ENCODE measurements at places on chromosomes 3 and 15.

DNA sequence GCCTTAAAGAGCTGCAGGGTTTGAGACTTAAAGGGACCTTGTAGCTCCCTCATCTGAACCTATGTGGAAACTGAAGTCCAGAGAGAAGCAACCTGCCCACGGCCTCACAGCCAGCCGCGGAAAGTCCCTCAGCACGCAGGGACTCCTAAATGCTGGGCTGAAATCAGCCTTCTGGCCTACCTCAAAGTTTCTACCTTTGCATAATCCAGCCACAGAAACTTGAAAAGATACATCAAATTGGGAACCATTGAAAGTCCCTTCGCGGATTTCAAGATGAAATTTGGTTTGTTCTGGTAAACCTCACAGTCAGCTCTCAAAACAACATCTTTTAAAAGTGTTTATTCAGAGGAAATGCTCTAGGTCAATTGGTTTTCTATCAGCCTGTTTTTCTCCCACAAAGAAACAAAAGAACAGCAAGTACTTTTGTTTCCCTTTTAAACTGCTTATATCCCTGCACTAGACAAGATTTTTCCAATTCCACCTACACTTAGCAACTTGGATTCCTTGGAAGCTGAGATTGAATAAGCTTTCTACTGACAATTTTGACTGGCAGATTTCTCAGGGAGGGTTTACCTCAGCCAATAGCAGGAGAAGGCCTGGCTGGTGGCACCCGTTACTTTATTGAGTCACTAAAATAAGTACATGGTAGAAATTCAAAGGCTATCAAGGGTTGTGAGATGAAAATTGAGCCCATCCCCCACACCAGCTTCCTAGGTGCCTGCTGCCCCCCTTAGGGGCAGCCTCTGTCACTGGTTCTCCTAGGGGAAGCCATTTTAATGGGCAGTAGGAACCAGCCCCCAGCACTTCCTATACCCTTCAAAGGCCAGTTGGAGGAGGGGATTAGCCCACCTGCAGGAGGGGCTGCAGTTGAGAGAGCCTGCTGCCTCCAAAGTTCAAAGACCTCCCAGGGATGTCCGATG lies 171.2 kb downstream of the ADAMTS17 start:
- no peak for DNase-seq

DNA sequence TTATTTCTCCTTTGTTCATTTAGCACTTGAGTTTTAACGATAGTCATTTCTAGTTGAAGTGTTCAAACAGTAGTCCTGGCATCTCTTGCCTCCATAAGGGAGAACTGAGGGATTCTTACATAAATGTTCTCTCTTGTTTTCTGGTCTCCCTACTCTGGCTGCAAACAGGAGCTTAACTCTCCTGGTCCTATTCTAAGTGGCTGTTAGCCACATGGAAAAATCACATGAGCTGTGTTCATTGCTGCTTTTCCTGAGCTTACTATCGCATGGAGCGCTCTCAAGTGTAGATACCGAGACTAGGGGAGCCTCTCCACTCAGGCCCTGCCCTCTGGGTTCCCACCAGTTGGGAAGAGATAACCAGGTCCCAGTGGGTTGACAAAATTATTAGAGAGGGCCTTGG lies 403.1 kb upstream of the TPM1 start:
- no peak for DNase-seq

GRCh38 chr3:89046661-89047060 lies 60.8 kb upstream of the EPHA3 start:
- no peak for DNase-seq

DNA sequence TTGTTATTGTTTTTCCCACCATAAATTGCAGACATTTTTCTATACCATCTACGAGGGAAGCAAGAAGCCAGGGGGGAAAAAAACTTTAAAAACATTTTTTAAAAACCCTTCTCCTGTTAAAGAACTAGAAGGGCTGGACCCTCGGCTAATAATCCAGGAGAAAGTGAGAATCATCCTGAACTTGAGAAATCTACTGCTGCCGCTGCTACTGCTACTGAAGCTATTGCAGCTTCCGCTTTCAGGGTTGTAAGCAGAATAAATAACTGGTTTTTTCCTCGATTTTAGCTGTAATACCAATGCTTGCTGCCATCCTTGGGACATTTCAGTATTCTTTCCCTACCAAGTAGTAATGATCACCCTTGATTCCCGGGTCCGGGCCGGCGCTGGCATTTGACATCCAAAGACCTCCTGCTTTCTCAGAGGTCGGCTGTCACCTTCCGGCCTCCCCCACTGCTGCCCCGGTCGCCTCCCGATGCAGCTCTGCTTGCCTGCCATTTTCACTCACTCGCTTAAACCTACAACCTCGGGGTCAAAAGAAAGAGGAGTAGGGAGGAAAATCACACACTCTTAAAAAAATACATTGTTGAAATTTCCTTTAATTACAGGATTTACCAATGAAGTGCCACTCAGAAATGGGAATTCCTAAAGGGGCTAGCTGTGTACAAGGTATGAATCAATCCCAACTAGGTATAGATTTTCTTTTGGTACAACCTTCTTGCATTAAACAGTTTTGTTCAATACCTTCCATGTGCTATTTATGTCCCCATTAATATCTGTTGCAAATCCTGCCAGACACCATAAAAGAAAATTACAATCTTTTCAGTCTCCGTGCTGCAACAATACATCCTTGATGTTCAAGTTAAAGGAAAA lies 674 bp upstream of the MECOM start:
- no peak for DNase-seq

GRCh38 chr3:45381168-45381852 lies 7.1 kb upstream of the LARS2 start:
- DNase-seq, result peak; percentile 8

- no peak for DNase-seq
Measured at GRCh38 chr3:62101488-62101887, 271.9 kb downstream of the FEZF2 start.

DNA sequence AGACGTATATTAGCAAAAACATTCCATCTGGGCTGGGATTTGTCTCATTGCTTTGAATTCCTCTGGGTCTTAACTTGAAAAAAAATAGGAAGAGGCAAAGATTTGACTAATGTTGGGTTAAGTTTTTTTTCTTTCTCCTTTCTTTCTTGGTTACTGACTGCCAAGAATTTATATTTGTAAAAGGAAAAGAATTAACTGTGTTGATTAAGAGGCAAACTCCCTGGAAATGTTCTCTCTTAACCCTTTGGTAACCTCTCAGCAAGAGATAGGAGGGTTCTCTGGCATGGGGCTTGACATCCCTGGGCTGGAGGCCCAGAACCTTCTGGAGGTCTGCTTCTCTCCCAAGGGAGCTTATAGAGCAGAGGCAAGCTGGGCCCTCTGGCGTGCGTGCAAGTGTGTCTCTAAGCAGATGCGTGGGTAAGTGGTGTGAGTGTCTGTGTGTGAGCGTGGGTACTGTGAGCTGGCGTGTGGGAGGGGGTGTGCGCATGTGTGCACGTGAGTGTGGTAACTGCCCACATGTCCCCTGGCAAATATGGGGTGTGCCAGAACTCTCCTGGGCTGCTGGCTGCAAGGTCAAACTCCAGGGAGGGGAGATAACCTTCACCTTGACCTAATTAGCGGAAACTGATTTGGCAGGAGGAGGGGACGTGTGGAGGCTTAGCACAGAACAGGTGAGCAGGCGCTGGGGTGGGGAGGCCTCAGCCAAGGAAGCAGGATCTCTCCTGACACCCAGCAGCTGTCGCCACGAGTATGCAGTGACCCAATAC lies 49.4 kb upstream of the MAGEF1 start:
- DNase-seq, result peak; percentile 36

DNA sequence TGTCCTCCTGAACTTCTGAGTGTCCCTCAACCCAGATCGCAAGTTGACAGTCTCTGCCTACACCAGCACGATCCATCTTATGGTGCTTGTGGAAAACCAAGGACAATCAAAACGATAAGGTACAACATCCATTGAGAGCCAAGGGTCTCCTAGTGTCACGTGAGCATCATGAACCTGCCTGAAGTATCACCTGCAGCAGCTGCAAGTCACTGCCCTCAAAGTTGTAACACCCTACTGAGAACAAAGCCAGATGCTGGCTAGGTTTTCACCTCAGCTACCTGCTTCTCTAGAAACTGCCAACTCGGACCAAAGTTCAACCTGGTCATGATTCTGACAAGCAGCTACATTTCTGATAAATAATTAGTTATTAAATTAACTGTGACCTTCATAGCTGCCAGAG lies 17.5 kb downstream of the C2CD4B start:
- no peak for DNase-seq

DNA sequence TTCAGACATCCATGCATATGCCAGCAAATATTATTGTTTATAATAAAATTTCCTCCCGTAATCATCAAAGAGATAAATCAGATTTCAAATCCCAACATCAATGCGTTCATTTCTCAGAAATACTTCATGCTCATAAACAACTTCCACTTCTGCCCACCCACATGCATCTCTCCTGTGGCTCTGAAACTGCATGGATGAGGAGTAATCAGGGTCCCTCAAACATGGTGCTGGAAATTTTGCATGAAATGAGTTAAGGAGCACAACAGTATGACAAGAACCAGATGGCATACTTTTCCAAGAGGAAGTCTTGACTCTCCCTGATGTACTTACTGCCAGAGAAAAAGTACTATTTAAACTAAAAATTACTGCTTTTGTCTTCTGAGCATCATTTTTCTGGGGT lies 26.9 kb upstream of the MFSD1 start:
- no peak for DNase-seq

DNA sequence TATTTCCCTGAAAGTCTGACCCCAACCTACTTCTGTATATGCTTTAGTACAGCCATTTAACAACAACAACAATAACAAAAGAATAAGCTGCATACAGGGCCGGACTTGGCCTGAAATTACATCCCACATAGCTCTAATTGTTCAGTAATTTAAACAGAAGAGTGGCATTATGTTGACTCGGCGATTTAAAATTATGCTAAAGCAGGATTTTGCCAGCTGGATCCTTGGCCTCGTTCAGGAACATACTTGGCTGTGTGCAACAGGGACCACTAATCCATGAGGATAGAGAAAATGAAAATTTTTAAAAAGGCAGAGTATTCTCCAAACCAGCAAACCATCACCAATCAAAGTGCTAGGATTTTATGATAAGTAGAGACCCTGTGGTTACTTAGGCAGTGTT lies 433.1 kb upstream of the RBMS3 start:
- no peak for DNase-seq

- DNase-seq, result no peak
Measured at GRCh38 chr15:50181969-50182218, at the start of gene SLC27A2. Gene SLC27A2 (plus strand): TSS chr15:50182196. CDS start chr15:50182428, 232 bp downstream.

GRCh38 chr3:127307916-127308315 lies 20.1 kb upstream of the PRR20G start:
- no peak for DNase-seq

GRCh38 chr3:8702560-8702959 lies 31.0 kb upstream of the CAV3 start:
- DNase-seq, result no peak

DNA sequence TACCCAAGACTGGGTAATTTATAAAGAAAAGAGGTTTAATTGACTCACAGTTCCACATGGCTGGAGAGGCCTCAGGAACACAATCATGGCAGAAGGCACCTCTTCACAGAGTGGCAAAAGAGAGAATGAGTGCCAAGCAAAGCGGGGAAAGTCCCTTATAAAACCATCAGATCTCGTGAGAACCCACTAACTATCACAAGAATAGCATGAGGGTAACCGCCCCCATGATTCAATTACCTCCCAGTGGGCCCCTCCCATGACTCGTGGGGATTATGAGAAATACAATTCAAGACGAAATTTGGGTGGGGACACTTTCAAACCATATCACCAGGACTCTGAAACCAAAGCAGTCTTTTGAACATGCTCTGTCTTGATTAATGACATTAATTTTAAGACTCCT lies 7.0 kb downstream of the RTP3 start:
- no peak for DNase-seq

GRCh38 chr3:24299806-24300626 lies 194.6 kb downstream of the THRB start:
- peak; percentile 53 for DNase-seq

DNA sequence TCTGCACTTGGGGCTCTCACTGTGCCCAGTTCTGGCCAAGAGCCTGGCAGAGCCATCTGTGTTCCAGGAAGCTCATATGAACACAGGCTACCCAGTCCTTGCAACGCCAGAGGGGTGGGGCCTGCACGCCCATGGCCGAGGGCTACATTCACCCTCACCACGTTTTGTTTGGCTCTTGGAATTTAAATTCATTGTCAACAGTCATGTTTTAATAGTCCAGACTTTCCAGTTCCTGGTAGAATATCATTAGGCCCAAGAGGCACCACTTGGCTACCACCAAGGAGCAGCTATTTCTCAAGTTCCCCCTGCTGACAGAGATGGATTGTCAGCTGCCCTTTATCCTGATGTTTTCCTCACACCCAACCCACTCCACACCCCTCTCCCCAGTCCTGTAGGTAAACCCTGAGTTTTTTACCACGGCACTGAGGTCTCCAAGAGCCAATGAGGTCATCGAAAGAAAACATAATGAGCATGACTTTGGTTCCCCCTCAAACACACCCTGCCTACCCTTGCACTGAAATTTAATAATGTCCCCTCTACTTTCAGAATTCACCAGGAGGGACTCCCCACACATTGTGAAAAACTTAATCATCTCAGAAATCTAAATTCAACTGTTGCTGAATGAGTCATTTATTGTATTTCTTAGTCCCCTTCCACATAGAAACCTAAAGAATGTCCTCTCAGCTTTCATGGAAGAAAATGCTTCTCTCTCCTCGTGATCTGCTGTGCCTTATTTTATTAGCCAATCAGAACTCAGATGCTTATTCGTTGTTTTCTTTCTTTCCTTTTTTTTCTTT lies 125.1 kb downstream of the SHQ1 start:
- DNase-seq, result peak; percentile 49

- DNase-seq, result no peak
Measured at GRCh38 chr3:23654571-23654970, 151.2 kb upstream of the UBE2E1 start.

DNA sequence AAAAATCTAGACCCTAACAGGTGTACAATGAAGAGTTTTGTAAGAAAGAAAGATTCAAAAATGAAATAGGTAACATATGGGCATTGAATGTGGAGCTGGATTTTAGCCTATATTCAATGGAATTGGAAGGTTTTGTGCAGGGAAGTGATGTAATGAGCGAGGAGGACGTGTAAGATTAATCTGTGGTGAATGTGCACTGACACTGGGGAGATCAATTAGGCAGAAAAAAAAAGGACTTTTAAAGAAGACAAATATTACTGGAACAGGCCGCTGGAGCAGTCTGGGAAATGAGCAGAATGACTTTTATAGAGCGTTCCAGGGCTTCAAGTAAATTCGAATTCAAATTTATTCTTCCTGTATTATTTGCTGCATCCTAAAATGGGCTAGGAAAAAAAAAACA lies 55.2 kb downstream of the PDIA5 start:
- no peak for DNase-seq

- no peak for DNase-seq
Measured at GRCh38 chr3:197881270-197881969, 68.6 kb upstream of the RPL35A start.

GRCh38 chr3:178359728-178360127 lies 176.5 kb upstream of the KCNMB2 start:
- no peak for DNase-seq

GRCh38 chr3:55609230-55609827 lies 122.2 kb upstream of the WNT5A start:
- no peak for DNase-seq

- DNase-seq, result peak; percentile 59
Measured at GRCh38 chr3:197466586-197467399, 89.0 kb downstream of the BDH1 start.
